ENCODE measurements at places on chromosomes 16 and 17.

GRCh38 chr16:69787883-69788282 lies 25.8 kb downstream of the WWP2 start:
- DNase-seq = no peak

GRCh38 chr17:47704116-47704515 lies 10.2 kb downstream of the TBKBP1 start:
- DNase-seq = no peak

GRCh38 chr16:66915041-66915440 lies 3.6 kb downstream of the CDH16 start:
- no peak for DNase-seq

DNA sequence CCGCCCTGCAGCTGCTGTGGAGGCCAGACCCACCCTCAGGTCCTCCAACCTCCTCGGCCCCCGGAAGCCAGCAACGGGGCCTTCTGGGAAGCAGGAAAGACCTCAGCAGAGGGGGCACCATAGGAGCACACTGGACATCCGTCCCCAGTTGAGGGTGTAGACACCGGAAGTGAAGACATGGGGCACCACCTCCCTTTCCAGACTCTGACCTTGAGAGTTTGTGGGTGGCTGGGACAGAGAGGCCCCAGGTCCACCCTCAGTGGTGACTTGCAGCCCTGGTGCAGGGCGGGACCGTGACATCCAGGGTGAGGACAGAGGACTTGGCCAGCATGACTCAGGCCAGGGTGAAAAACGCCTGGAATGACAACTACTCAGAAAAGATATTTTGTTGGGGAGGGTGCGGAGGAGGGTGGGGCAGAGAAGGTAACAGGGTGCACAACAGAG lies 19.9 kb downstream of the CEP295NL start:
- DNase-seq = peak; percentile 43

- DNase-seq = no peak
These were observed 10.0 kb upstream of the SLC38A10 start for GRCh38 chr17:81305051-81305630.

DNA sequence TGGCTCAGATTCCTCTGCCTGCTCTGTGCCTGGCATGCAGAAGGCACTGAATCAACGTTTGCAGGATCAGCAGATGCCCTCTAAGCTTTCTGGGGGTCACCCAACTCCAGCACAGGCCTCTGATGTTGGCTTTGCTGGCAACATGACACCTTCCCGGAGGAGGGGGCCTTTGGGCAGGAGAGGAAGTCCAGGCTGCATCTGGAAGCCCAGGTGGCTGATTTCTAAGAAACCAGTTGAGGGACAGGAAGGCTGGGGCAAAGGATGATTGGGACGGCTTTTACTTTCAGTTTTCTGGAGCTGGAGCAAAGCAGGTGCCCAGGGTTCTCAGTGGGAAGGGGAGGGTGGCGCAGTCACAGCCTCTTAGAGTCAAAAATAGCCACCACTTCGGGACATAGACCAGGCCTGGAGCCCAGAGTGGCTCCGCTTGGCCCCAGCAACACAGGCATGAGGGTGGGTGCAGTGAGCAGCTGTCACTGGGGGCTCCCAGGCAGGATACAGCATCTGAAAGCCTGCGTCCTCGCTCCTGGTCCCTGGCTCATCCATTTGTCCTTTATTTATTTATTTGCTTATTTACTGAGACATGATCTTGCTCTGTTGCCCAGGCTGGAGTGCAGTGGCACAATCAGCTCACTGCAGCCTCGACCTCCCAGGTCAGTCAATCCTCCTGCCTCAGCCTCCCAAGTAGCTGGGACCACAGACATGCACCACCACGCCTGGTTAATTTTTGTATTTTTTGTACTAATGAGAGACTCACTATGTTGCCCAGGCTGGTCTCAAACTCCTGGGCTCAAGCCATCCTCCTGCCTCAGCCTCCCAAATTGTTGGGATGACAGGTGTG lies 15.1 kb downstream of the SOCS1 start:
- no peak for DNase-seq

- peak; percentile 31 for DNase-seq
These were observed 123.9 kb downstream of the PRKCB start for GRCh38 chr16:23959752-23960072.

DNA sequence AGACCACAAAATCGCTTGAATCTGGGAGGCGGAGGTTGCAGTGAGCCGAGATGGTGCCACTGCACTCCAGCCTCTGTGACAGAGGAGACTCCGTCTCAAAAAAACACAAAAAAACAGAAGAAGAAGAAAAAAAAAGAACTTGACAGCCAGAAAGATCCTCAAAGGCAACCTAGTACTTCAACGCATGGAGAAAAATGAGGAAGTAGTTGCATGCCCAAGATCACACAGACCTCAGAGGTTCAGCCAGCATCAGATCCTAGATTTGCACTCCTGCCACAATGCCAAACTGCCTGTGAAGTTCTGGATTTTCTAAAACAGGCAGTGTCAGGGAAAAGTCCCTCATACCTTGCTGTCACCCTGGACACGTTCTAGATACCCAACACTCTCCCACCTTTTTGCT lies 1.5 kb downstream of the ATPAF2 start:
- DNase-seq = no peak

GRCh38 chr17:8108972-8109660 lies 9.2 kb downstream of the ALOXE3 start:
- DNase-seq = no peak

- DNase-seq = no peak
These were observed 220.6 kb downstream of the CDRT15L2 start for GRCh38 chr17:20800146-20800545.

DNA sequence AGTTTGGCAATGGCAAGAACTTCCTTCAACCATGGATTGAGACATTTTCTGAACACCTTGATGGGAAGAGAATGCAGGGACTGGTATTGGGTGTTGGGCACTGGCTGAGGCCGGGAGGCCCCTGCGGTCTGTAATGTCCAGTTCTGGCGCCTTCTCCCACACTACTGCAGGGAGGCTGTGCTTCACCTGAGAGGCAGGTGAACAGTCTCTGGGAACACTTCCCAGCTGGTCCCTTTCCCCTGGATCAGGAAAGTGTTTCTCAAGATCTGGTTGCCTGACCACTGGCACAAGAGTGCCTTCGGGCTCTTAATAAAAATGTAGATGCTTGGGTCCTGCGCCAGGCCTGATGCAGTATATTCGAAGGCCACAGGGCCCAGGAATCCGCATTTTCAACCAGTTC lies 28.5 kb upstream of the NAT9 start:
- no peak for DNase-seq

- no peak for DNase-seq
These were observed 62.9 kb downstream of the SPECC1 start for GRCh38 chr17:20071824-20072691.

GRCh38 chr16:85316944-85317343 lies 204.7 kb upstream of the CIBAR2 start:
- DNase-seq = no peak

DNA sequence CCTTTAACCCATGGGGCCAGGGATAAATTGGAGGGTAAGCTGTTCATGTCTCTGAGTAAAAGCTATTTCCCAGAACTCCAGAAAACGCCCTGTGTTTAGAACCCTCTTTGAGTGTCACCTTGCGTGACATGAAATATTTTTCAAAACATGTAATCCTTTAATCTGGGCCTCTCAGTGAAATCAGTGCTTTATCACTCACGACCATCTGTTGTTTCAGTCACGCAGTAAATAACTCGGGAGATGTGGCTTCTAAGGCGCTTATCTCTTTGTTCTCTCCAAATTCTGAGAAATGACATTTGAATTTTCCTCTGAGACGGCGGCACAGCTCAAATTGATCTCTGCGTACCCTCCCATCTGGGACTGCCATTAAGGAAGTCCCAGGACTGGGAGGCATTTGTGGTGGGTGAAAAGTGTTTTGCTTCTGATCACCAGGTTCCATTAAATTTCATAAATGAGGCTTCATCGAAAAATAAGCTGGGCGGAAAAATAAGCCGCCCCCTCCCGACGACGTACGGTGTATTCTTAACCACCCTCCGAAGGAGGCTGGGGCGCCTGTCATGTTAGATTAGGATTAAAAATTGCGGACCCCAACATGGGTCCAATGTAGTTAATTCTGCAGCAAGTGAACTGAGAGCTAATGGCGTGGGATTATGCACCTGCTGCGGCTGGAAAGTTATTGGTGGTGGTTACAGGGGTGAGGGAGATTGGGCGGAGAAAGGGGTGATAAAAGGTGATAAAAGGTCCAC lies 12.7 kb downstream of the WFDC1 start:
- DNase-seq = no peak

- no peak for DNase-seq
These were observed 21.9 kb downstream of the CPPED1 start for GRCh38 chr16:12781777-12782176.

DNA sequence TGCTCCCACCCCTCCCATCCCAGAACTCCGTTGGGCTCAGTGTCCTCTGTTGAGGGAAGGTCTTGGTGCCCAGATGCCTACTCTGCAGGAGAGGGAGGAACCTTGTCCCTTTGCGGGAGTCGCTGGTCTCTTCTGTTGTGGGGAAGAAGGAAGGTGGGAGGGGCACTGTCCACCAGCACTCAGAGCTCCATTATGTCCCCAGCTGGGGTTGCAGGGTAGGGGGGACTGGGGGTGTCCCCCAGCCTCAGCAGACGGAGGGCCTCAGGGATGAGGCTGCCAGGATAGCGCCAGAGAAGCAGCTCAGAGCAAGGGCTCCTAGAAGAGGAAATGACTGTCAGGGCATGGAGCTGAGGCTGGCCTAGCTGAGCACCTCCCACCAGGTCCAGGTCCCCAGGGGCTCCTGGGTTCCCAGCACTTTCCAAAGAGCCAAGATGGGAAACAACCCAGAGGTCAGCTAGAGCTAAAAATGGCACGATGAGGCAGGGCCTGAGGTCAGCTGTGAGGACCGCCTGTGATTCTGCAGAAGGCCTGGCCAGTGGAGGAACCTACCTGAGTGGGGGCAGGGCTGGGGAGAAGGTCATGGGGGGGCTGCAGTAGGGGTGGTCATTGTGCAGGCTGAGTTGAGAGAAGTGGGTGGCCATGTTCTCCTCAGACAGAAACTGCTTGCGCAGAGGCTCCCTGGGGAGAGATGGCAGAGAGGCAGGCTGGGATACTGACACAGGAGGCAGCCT lies 893 bp downstream of the HCFC1R1 start:
- no peak for DNase-seq

- DNase-seq = no peak
These were observed 13.0 kb upstream of the LGALS3BP start for GRCh38 chr17:78992542-78993212.

DNA sequence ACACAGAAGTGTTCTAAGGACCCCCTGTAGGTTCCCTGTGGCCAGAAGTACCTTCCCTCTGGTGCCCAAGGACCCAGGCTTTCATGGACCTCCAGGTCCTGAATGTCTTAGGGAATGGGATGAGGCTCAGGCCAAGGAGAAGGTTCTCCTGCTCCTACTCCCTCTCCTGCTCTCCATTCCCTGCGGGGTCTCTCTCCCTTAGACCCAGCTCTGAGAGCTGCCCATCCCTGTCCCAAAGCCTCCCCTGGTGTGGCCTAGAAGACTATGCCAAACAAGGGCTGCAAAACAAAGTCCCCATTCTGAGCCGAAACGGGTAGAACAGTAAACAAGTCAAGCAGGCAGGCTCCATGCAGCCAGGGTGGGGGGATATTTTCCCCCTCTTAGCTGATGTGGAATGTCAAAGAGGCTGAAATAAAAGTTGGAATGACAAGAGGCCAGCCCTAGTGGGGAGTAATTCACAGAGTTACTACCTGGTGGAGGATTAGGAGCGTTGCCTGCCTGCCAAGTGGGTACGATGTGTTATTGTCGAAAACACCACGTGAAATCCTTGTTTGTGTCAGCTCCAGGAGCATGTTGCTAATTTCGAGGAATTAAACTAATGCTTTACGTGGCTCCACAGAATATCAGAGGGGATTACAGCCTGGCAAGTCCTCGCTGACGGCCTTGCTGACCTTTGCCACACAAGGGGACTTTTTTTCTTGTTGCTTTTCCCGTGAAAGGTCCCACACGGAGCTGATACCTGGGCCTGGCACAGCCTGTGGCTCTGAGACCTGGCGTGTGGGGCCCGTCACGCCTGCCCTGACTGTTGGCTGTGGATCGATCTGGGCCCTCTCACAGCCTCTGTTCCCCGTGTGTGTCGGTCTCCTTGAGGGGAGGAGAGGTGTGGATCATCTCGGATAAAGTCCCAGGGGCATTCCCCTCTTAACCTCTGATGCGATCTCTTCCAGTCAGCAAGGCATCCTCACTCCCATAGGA lies 2.9 kb downstream of the WFIKKN2 start:
- DNase-seq = peak; percentile 74

- DNase-seq = no peak
These were observed 1029.6 kb downstream of the CDH11 start for GRCh38 chr16:64092271-64092670.

DNA sequence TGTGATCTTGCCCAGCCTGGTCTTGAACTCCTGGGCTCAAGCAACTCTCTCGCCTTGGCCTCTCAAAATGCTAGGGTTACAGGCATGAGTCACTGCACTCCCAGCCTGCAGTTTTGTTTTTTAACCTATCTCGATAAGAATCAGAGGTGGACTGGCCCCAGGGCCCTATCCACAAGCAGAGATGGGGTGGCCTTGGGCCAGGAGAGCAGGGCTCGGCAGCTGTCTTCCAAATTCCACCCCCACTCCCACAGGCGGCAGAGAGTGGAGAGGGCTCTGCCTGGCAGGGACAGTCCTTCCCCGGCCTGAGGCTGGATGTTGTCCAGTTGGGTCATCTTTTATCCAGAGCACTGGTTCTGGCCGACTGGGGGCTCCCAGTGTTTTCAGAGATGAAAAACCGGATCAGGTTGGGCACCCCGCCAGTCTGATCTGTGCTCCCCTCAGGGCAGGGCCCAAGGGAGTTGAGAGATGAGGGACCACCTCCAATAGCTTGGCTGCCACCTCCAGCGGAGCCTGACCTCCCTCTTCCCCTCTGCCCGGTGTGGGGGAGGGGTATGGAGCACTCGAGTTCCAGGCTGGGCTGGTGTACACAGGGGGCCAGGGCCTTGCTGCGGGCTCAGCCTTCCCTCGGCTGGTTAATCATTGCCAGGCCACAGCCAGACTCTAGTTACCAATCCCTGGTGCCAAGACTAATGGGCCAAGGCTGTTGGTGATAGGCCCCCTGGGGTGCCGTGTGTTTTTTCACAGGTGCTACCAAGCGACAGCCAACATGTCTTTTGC lies 30.3 kb upstream of the MYO15B start:
- peak; percentile 79 for DNase-seq

DNA sequence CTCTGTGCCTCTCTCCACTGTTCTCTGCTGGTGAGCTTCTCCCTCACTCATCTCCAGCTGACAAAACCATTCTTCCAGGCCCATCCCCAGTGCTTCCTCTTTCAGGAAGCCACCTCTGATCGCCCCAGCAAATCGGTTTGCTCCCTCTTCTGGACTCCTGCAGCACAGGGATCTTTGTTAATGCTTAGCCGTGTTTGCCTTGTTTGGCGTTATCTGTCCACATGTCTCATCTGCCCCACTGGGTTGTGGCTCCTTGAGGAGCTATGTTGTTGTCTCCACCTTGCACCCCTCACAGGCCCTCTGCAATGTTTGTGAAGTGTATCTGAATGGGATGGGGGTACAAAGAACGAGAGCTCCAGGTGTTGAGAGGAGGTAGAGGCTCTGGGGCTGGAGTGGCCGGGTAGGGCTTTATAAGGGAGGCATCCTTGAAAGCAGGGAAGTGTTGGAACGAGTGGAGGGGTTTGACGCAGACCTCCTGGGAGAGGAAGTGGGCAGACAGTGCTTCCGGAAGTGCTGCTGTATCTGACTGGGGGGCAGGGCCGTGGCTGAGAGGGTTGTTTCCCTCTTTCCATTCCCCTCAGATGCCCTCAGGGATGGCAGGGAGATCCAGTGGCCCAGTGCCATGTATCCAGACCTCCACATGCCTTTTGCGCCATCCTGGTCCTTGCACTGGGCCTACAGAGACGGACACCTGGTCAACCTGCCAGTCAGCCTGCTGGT lies 27.8 kb downstream of the CASKIN2 start:
- peak; percentile 50 for DNase-seq

Data from head of caudate nucleus (tissue), 42 donors.